ENCODE measurements at places on chromosomes 6 and 20.

GRCh38 chr6:4128748-4129147 is 6.6 kb downstream of the ECI2 start:
- no peak for DNase-seq

GRCh38 chr6:117549611-117550010 is 52.7 kb downstream of the GOPC start:
- DNase-seq, result no peak

DNA sequence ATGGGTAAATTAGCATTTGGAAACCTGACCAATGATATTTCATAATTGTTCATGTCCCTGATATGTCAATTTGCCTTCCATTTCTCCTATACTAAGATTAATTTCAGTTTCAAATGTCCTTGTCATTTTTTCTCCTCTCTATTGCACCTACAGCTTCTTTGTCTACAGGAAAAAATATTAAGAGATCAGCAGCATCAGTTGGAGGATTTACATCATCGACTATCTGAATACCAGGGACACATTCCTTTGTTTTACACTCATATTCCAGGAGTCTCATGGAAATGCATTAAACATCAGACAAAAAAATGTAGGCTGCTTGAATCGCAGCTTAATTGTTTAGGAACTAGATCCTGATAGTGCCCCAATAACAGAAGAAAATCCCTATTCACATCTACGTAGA is 188.2 kb downstream of the PRKN start:
- DNase-seq, result no peak

GRCh38 chr20:12827816-12828385 is 180.9 kb upstream of the SPTLC3 start:
- DNase-seq, result no peak

- no peak for DNase-seq
These were observed 36.4 kb downstream of the FBXO5 start for GRCh38 chr6:152946484-152946883.

DNA sequence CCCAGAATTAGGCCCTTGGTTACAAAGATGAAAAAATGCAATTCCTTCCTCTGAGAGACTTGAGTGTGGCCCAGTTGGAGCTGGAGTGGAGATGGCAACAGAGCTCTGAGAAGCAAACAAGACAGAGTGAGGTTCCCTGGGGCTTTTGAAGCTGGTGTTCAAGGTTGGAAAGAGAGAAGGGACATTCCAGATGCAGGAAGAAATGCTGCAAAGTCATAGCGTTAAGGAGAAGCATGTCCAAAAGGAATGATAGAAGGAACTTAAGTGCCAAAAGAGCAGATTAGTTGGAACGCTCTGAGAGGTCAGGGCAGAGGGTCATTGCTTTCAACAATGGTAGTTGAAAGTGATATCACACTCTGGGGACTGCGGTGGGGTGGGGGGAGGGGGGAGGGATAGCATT is 251.8 kb downstream of the TBC1D7 start:
- no peak for DNase-seq

All from H4 (cell line).